ENCODE measurements at places on chromosomes 13 and 19. TPM values are rescaled to one million over a fixed set of nuclear protein-coding genes. Genes with fewer than 3 reads are reported as not detected.

The CD209 gene
- not detected for polyA plus RNA-seq

- H3K27ac ChIP-seq, result no peak overlapping the region
- H3K4me3 ChIP-seq, result no peak overlapping the region
- no peaks in the 10 kb centered on the region for H3K4me1 ChIP-seq
- no peaks in the 10 kb centered on the region for H3K36me3 ChIP-seq
Observed at GRCh38 chr13:83423861-83424260, 458.4 kb downstream of the SLITRK1 start.

- no peaks in the 10 kb centered on the region for H3K36me3 ChIP-seq
- H3K4me1 ChIP-seq, result no peaks in the 10 kb centered on the region
- no peak overlapping the region for H3K4me3 ChIP-seq
- DNase-seq, result no peak
Observed at GRCh38 chr19:30881281-30881680, 468.0 kb downstream of the TSHZ3 start.

DNA sequence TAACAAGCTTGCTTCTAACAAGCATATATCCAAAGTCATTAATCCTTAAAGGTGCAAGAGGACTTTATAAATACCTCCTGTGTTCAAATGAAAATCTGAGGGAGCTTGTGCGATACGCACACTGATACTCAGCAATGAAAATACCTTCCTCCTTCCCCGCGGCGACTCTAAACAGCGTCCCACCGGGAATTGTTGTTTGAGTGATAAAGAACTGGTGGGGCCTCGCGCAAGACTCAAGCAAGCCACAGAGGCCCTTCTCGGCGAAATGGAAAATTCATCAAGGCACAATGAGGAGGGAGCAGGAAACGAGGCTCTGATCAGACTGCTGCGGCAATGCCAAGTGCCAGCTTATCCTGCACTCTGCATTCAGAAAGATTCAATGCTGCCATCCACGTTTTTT, 126.7 kb downstream of the ABCC4 start:
- H3K36me3 ChIP-seq, result peaks cover 64% of the 10 kb centered on the region
- no peak for DNase-seq
- no peaks in the 10 kb centered on the region for H3K4me1 ChIP-seq
- H3K27me3 ChIP-seq, result no peaks in the 10 kb centered on the region
- H3K27ac ChIP-seq, result no peak overlapping the region
- no peak overlapping the region for H3K4me3 ChIP-seq

DNA sequence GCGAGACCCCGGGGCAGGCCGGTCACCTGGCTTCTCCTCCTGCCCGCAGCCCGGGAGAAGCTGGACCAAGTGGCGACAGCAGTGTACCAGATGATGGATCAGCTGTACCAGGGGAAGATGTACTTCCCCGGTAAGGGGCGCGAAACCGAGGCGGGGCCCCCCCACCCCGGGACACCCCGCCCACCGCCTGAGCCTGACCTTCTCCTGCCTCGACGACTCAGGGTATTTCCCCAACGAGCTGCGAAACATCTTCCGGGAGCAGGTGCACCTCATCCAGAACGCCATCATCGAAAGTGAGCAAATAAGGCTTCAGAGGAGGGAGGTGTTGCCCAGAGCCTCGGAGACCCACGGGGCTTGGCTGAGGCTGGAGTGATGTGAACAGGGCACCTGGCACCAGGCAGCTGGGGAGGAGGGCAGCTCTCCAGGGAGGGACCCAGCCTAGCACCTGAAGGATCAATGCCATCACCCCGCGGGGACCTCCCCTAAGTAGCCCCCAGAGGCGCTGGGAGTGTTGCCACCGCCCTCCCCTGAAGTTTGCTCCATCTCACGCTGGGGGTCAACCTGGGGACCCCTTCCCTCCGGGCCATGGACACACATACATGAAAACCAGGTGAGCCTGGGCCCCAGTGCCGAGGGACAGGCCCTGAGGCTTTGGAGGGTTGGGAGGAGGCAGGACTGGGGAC, 629 bp downstream of the IZUMO4 start:
- DNase-seq, result no peak
- peak overlapping the region; percentile 47 for H3K4me3 ChIP-seq
- H3K36me3 ChIP-seq, result peaks cover 34% of the 10 kb centered on the region

- no peak overlapping the region for H3K4me3 ChIP-seq
- no peak for DNase-seq
- H3K36me3 ChIP-seq, result no peaks in the 10 kb centered on the region
- H3K4me1 ChIP-seq, result no peaks in the 10 kb centered on the region
Observed at GRCh38 chr13:32024750-32025149, 6.8 kb upstream of the FRY start.

- H3K36me3 ChIP-seq, result no peaks in the 10 kb centered on the region
- no peaks in the 10 kb centered on the region for H3K4me1 ChIP-seq
- no peak for DNase-seq
Observed at GRCh38 chr13:48655291-48655690, 1.6 kb downstream of the CYSLTR2 start.

- H3K4me1 ChIP-seq, result no peaks in the 10 kb centered on the region
- H3K27me3 ChIP-seq, result no peaks in the 10 kb centered on the region
- peaks cover 37% of the 10 kb centered on the region for H3K36me3 ChIP-seq
- DNase-seq, result peak; percentile 32
- H3K27ac ChIP-seq, result no peak overlapping the region
- no peak overlapping the region for H3K4me3 ChIP-seq
Observed at GRCh38 chr13:41905600-41906254, 55.2 kb downstream of the VWA8 start.
